ENCODE measurements at places on chromosomes 1 and 21.

- no peak for DNase-seq
Observed at GRCh38 chr1:216562383-216562782, 139.1 kb upstream of the USH2A start.

GRCh38 chr1:23475134-23475628 lies 8.8 kb downstream of the ASAP3 start:
- DNase-seq = no peak

- DNase-seq = no peak
Observed at GRCh38 chr1:29809446-29810120, 573.3 kb downstream of the PTPRU start.

GRCh38 chr1:41539999-41540398 lies 55.5 kb upstream of the EDN2 start:
- DNase-seq = peak; percentile 4

GRCh38 chr1:74609810-74610371 lies 63.7 kb downstream of the ERICH3 start:
- no peak for DNase-seq

DNA sequence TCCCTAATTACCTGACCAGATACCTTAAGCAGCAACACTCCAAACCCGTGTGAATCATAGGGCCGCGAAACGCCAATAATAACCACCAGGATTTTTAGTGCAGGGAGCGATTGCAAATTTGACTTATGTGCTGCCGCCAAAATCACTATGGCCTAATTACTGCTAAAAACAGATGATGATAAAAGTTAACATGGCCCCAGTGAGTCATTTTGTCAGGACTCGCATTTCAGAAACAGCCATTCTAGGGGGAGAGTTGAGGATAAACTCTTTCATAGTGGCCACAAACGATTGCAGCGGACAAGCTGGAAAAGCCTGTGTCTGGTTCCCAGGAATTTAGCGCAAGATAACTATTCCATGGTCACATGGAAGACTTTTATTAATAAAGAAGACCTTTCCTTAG lies 103.4 kb downstream of the HLX start:
- no peak for DNase-seq

DNA sequence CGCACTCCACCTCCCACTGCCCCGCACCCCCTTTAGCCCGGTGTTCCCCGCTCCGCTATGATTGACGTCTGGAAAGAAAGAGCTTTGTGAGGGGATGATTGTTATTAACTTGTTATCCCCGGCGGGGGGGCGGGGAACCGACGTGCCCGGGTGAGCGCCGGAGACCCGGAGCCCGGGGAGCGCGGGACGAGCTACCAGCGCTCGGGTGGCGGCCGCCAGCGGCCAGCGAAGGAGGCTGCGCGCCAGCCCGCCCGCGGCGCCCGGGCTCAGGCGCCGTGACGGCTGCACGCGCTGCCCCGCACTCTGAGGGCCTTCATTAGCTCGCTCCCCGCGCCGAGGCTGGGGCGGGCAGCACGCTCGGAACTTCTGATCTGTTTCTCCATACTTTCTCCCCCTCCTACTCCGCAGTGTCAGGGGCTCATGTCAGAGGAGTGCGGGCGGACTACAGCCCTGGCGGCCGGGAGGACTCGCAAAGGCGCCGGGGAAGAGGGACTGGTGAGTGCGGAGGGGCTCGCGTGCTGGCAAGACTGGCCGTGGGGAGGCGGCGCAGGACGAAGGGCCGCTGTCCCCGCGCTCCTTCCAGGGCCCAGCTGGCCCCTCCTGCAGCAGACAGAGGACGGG lies 2.1 kb downstream of the LHX8 start:
- DNase-seq = no peak

- DNase-seq = no peak
Observed at GRCh38 chr1:9792156-9793042, 31.4 kb downstream of the CLSTN1 start.
